ENCODE measurements at places on chromosomes 12 and 14. TPM values are rescaled to one million over a fixed set of nuclear protein-coding genes. Genes with fewer than 3 reads are reported as not detected.

DNA sequence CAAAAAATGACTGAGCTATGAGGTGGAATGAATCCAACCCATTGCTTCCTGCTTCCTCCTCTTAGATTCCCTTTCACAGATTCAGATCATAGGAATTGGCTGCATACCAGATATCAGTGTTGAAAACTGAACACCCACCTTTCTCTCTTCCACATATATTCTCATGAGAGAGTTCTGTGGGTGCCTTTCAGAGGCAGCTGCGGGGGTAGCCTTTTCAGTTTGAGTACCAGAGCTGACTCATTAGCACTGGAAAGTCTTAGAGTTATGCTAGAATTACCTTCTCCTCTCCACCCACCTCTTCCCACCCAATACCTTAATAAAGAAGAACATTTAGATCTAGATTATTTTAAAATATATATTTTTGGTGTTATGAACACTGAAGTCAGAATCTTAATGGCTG, 495.4 kb upstream of the SEL1L start:
- no peak for DNase-seq

GRCh38 chr14:100086361-100086760, 21.1 kb downstream of the EVL start:
- no peak for DNase-seq

The BCAT1 gene
- 7.7 TPM for polyA plus RNA-seq

DNA sequence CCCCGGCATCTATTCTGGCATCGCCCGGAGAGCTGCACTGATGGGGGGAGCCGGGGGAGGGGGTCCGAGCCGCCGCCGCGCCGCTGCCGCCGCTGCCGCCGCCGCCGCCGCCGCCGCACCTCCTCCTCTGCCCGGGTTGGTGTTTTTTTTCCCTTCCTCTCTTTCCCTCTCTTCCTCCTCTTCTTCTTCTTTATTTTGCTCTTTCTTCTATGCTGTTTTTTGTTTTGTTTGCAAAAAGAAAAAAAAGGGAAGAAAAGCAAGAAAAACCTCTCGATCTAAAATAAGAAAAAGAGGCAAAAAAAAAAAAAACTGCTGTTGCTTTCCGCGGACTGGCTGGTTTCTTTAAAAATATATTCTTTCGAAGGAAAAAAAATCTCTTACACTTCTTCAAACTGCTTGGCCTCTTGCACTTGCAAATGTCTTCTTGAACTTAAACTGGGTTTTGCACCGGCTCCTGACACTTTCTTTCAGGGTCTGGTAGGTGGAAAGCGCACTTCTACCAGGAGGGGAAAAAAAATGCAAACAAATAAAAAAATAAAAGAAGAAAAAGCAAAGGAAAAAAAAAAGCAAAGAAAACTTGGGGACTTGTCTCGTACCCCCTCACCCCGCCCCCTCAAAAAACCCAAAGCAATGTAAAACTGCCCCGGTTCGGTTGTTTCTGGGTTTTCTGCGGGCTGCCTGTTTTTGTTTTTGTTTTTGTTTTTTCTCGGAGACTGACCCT, 616 bp downstream of the BCL11B start:
- DNase-seq, result no peak

- DNase-seq, result no peak
Measured at GRCh38 chr14:68703093-68703492, 89.8 kb downstream of the ZFP36L1 start.

- no peak for DNase-seq
Measured at GRCh38 chr14:53462931-53463778, 310.0 kb upstream of the DDHD1 start.

DNA sequence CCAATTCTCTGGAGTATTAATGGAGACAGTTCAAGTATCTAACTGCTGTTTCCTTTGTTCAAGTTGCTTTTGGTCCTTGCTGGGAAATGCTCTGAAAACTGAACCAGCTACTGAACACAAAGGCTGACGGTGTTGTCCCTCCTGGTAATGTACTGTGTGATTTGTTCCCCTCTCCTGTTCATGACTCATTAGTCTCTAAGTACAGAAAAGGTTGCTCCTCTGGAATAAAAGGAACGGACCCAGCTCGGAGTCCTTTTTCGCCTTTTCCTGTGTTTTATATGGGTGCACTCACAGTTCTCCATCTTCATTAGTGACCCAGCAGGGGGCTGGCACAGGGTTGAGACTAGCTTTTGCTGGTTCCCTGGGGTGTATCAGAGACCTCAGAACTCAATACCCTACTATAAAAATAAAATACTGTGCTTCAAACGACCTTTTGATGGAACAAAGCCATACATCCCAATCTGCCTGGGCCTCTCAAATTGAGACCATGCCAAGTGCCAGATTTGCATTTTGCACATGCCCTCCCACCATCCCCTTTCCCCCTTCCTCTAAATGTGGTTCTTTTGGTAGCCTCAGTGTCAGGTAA, 269.7 kb downstream of the RAD51B start:
- no peak for DNase-seq

The ANP32D gene
- not detected for polyA plus RNA-seq

The MYO1H gene
- polyA plus RNA-seq, result not detected

- DNase-seq, result no peak
Measured at GRCh38 chr12:126189856-126190255, 1124.6 kb downstream of the AACS start.

- no peak for DNase-seq
Measured at GRCh38 chr14:24475261-24475660, 32.7 kb upstream of the SDR39U1 start.

DNA sequence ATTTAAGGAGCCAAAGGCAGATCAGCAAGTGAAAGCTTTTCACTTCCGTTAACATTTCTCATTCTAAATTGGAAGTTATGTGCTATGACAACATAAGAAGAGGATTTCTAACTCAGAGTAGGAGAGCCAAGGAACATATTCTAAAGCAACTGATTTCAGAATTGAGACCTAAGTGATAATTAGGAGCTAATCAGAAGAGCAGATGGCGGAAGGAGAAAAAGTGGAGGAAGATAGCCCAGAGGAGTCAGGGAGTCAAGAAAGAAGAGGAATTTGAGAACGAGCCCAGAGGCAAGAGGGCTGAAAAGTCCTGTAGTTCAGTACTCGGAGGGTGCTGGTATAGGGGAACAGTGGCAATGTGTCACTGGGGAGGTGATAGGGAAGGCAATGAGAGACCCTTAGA, 162.4 kb downstream of the CNTN1 start:
- no peak for DNase-seq

DNA sequence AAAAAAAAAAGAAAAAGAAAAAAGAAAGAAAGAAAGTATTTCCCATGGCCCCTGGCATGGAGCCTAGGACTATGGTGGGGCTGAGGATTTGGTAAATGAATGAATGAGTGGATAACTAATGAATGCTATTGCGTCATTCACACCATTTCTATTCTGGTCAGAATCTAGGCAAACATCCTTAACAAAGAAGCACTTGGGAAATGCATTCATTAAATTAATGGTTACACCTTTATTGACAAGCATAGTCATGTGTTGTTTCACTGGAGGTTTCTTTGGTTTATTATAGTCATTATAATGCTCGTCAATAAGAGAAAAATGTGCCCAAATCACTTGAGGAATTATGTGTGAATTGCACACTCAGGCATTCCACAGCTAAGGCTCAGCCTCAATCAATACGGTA, 13.6 kb upstream of the AQP2 start:
- DNase-seq, result no peak

GRCh38 chr14:26939755-26940154, 341.9 kb upstream of the NOVA1 start:
- no peak for DNase-seq

The ENDOU gene
- not detected for polyA plus RNA-seq

DNA sequence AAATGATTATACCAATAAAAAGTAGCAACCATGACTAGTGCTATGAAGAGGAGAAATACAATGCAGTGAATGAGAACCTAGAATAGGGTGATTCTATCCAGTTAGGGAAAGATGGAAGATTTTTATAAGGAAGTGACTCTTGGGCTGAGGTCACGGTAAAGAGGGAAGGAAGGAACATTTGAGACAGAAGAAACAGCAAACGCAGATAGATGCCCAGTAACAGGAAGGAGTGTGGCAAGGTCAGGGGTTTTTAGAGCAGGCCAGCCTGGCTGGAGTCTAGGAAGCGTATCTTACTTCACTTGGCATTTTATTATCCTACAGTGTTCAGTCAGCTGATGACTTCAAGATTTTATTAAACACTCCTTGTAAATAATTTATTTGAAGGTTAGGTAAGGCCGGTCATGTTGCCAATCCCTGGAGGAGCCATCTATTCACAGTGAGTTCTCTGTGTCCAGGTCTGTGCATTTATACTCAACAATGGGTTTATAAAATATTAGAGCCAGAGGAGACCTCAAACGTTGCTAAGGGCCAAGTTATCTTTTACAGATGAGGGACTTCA, 170.6 kb downstream of the PRKCH start:
- no peak for DNase-seq

The SPPL3 gene
- polyA plus RNA-seq, result 18.8 TPM

DNA sequence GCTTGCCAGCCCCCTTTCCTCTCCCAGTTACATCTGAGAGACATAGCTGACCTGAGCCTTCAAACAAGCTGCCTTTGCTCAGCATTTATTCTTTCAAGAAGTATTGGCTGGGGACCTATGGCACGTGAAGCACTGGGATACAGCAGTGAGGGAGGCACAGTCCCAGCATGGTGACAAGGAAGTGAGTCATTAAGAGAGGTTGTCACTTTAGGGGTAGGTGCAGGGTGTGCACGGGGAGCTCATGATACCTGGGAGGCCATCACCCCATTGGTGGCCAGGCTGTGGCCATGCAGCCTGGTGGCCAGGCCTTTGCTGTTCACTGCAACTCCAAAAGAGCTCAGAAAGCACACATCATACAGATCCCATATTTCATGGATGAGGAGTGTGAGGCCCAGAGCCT, 5.7 kb upstream of the KRT75 start:
- no peak for DNase-seq

The STAC3 gene
- 0.63 TPM for polyA plus RNA-seq

GRCh38 chr12:23523339-23523738, 426.1 kb downstream of the SOX5 start:
- no peak for DNase-seq

The C12orf54 gene
- not detected for polyA plus RNA-seq

DNA sequence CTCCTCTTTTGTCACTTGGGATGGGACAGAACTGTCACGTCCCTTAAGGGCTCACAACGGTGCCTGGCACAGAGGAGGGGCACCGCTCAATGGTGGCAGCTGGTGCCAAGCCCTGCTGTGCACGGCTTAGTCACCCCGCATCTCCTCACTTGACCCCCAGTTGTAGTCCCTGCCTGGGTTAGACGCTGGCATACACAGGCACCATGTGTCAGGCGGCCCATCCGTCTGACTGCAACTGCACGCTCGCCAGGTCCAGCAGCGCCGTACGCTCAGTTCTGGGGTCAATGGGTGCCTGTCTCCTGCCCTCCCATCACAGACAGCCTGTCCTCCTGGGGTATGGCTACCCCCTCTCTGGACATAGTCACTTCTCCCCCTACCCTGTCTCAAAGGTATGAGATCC, 1.6 kb upstream of the PACS2 start:
- DNase-seq, result no peak

GRCh38 chr12:21324551-21324950, 10.2 kb downstream of the SLCO1A2 start:
- DNase-seq, result no peak

The PLEKHG3 gene
- 5.1 TPM for polyA plus RNA-seq

The KIF26A gene
- 1.4 TPM for polyA plus RNA-seq

The TAS2R43 gene
- polyA plus RNA-seq, result not detected

- no peak for DNase-seq
Measured at GRCh38 chr14:79587875-79588274, 623.4 kb downstream of the DIO2 start.

DNA sequence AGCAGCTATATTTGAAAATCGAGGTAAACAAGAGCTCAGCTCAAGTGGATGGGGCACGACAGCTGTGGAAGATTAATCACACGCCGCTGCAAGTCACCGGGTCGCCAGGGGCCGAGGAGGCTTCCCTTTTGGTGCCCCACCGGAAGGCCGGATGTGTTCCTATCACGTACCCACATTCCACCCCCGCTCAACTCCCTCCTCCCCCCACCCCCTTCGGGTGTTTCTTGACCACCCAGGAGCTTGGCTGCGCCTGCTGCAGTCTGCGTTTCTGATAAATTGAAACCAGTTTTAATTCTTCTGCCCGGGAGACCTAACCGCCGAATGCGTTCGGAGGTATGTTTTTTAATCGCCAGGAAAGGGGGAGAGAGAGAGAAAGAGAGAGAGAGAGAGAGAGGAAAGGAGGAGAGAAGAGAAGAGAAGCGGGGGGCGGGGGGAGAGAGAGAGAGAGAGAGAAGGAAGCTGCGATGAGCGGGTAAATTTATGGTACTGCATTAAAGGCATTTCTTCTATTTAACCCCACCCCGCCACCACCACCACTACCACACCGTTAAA, 1.8 kb downstream of the SLC8A3 start:
- peak; percentile 83 for DNase-seq

DNA sequence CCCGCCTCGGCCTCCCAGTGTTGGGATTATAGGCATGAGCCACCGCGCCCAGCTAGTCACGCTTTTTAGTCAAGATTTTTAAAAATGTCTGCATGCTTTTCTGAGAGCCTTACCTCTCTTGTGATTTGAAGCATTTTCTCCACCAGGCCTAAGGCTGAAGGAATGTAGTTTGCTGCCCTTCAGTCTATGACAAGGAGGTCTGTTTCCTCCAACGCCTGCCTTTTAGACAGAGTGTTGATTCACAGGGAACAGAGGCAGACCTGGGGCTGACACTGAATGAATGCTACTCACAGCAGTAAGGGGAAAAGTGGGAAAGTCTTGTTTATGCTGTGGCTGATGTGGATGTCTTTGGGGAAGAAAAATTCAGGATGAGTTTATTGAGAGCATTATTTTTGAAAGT, 27.2 kb upstream of the MDM2 start:
- DNase-seq, result no peak

DNA sequence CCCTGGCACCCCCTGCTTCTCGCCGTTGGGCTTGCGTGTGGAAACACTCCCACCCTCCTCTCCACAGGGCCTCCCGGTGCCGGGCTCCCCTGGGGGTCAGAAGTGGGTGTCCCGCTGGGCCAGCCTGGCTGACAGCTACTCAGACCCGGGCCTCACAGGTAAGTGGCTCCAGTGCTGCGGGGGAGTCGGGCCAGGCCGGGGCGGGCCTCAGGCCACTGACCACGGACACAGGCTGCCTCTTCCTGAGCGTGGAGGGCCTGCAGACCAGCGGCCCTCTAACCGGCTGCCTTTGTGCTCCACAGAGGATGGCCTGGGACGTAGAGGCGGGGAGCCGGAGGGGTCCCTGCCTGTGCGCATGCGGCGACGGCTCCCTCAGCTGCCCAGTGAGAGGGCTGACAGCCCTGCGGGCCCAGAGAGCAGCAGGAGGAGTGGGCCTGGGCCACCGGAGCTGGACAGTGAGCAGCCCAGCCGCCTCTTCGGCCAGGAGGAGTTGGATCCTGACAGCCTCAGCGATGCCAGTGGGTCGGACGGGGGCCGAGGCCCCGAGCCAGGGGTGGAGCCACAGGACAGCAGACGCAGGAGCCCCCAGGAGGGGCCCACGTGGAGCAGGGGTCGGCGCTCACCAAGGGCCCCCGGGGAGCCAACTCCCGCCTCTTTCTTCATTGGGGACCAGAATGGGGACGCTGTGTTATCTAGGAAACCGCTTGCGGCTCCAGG, 21.1 kb downstream of the CEP170B start:
- DNase-seq, result peak; percentile 41

DNA sequence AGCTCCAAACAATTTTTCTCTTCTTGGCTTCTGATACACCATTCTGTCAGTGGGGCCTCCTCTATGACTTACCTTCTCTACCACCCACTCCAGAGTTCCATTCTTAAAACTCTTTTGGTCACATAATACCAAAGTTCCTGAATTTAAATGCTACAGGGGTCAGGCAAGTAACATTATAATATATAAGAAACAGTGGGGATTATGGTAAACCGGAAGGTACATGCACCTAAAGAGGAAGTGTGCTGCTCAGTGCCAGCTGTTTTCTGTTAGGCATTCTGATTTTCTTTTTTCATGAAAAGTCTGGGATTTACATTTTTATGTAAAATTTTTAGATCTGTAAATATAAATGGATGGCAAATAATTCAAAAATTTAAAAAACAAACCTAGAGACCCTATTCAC, 39.9 kb downstream of the SOS2 start:
- no peak for DNase-seq
